ENCODE measurements at places on chromosomes 11 and 22.

GRCh38 chr11:27194976-27195375, 154.4 kb downstream of the BBOX1 start:
- no peak for DNase-seq

GRCh38 chr11:121456816-121457431, 4.2 kb upstream of the SORL1-AS1 start:
- DNase-seq = no peak

GRCh38 chr11:37558619-37559210, 960.7 kb upstream of the RAG2 start:
- DNase-seq = no peak

- DNase-seq = no peak
Observed at GRCh38 chr11:103936059-103936458, 100.4 kb upstream of the DDI1 start.

DNA sequence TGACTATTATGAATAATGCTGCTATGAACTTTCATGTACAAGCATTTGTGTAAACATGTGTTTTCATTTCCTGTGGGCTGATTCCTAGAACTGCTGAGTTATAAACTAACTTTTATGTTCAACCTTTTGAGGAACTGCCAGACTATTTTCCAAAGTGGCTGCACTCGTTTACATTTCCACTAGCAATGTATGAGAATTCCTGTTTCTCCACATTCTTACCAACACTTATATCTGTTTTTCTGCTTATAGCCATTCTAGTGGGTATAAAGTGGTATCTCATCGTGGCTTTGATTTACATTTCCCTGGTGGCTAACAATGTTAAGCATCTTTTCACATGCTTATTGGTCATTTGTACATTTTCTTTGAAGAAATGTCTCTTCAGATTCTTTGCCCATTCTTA, 35.2 kb upstream of the SCUBE2 start:
- no peak for DNase-seq

- DNase-seq = peak; percentile 96
Observed at GRCh38 chr22:40024201-40025061, 29.7 kb downstream of the FAM83F start.

- no peak for DNase-seq
Observed at GRCh38 chr11:118649941-118650340, 29.5 kb downstream of the TREH start.

- DNase-seq = no peak
Observed at GRCh38 chr11:70414341-70415100, 16.2 kb downstream of the CTTN start.

DNA sequence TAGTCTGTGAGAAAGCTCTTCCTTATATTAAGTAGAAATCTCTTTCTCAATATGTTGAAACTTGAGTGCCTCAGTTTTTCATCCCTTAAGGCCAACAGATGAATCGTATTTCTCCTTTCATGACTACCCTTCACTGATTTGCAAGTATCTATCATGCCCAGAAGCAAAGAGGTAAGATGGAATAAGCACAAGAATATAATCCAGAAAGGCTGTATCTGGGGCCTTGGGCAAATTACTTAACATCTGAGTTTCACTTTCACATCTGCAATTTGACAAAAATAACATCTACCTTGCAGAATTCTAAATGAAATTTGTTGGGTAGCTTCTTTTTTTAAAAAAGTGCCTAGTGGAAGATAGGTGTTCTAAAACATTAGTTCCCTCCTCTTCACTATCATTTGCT, 552.4 kb upstream of the ANO5 start:
- no peak for DNase-seq

GRCh38 chr11:108906329-108906728, 241.5 kb downstream of the DDX10 start:
- no peak for DNase-seq

DNA sequence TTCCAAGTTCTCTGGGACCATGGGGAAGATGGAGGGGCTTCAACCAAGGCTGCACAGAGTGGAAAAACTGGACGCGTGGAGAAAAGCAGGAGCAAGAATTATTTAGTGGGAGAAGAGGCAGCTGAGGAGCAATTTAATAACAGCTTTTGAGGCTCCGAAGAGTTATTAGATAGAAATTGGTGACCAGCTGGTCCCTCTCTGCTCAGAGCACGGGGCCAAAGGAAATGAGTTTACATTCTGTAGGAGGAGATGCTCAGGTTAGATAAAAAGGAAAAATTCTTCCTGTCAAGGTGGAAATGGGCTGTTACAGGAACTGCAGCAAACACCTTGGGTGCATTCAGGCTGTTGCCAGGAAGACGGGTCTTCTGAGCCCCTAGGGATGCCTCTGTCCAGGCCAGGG, 47.0 kb upstream of the GALNT18 start:
- DNase-seq = no peak

GRCh38 chr11:111733611-111734088, 32.5 kb downstream of the PPP2R1B start:
- peak; percentile 65 for DNase-seq

DNA sequence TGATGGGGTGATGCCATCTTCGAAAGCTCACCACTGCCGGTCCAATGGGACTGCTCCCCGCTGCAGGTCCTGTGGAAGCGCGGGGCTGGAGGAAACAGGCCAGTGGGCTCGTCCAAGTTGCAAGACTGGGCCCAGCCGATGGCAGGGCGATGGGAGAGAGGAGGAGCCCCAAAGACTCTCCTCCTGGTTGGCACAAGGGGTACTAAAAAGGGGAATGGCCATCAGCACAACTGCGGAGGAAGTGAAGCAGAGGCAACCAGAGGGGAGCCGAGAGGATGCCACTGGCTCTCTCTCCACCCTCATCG, 357.1 kb downstream of the SHANK2 start:
- DNase-seq = no peak

GRCh38 chr11:43010042-43010441, 301.8 kb upstream of the API5 start:
- no peak for DNase-seq

GRCh38 chr11:29606330-29607031, 410.3 kb downstream of the KCNA4 start:
- DNase-seq = no peak

GRCh38 chr11:72972496-72973128, 158.4 kb downstream of the ATG16L2 start:
- no peak for DNase-seq

- peak; percentile 79 for DNase-seq
Observed at GRCh38 chr11:11478687-11479086, 125.6 kb upstream of the CSNK2A3 start.

DNA sequence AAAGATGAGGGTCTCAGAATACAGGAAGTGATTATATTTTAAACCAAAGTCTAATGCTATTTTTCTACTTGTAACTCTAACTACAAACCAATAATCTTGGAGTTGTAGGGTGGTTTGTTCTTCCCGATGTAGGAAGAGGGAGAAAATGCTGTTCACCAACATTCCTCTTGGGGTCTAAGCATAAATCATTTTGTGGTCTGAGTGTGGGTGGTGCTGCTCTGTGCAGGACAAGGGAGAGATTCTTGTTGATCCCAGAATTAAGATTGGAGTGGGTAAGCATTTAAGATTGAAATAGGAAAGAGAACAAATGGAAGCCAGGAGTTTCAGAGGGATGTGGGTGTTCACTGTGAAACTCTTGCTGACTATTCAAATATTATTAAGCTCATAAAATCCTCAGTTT, 38.6 kb upstream of the MMP13 start:
- no peak for DNase-seq

DNA sequence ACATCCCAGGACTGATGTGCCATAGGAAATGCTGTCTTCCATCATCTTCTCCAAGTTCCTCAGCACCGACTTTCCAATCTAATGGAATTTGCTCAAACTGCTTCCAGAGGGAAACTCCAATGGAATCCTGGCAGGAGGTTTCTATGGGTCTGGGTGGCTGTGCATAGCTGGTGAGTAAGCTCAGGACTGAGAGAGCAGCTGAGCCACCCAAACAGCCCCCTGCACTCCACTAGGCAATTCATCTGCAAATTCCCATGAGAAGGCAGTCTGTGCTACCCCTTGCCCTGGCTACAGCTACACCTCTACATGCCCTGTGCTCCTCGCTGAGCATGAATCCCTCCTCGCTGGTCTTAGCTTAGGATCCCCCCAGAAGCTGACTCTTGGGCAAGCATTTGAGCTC, 127.9 kb upstream of the CSNK2A3 start:
- DNase-seq = no peak

- DNase-seq = no peak
Observed at GRCh38 chr11:111101881-111102280, 143.6 kb upstream of the POU2AF2 start.

- peak; percentile 68 for DNase-seq
Observed at GRCh38 chr22:21937821-21938070, 14.9 kb downstream of the PPM1F start.

DNA sequence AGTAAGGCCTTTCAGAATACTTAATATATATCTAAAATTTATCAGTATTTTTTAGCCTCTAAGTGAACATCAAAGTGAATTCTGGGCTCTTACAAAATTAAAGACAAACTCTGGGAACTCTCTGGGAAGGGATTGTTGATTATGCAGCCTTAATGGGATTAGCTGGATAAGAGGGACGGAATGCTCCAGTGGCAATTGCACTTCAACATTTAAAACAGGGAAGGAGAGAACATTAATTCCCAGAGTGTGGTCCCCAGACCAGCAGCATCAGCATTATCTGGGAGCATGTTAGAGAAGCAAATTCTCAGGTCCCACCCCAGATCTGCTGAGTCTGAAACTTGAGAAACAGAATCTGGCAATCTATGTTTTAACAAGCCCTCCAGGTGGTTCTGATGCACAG, 46.5 kb downstream of the POLD3 start:
- DNase-seq = no peak

DNA sequence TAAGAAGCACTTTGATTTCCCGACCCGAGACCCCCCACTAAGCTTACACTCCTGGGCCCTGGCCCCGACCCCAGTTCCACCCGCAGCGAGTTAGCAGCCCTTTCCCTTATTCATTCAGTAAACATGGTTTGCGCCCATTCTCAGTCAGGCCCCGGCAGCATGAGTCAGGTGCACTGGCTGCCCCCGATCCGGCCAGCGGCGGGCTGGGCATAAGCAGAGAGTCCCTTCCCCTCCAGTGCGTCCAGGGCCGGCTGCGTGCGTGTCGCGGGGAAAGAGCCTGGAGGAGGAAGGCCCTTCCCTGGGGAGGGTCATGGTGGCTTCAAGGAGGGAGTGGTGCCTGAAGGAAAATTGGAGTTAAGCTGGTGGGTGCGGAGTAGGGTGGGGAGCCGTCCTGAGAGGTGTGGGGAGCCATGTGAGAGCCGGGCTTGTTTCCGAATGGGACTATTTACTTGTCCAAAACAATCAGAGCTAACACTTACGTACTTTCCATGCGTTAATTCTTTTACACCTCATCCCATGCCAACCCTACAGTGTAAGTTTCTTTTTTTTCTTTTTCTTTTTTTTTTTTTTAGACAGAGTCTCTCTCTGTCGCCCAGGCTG, 657 bp downstream of the IGHMBP2 start:
- no peak for DNase-seq

DNA sequence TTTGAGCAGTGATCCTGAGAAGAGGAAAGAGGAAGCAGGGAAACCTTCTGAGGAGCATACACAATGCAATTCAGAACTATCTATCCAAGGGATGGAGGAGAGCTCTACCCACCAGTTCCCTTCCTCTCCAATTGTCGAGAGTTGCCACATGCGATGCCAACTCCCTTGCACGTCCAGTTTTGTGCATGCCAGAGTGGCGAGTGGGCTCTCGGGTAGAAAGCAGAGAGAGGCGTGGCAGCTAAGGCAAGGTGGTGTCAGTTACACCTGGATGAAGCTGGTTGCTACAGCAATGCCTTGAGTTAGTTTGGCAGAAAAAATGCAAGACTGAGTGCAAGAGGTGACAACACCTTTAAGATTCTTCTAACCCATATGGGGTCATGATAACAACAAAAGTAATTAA, 420.4 kb upstream of the CCDC90B start:
- DNase-seq = no peak

DNA sequence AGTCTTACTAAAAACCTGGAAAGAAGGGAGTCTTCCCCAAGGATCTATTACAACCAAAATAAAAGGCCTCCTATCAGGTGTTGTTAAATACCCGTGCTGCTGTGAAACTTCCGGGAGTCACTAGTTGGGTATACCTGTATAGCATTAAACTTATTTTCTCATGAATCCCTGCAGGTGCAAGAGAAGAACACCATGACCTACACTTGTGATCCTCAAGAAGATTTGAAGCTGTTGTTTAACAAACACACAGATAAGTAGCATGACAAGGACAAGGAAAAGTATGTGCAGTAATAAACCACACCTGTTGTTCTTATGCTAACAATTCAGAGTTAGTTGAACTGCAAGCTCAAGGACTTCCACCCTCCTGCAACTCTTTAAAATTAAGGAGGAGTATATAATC, 12.0 kb downstream of the OR4C45 start:
- DNase-seq = no peak

- DNase-seq = peak; percentile 55
Observed at GRCh38 chr11:74004759-74005615, 3.9 kb downstream of the UCP3 start.

DNA sequence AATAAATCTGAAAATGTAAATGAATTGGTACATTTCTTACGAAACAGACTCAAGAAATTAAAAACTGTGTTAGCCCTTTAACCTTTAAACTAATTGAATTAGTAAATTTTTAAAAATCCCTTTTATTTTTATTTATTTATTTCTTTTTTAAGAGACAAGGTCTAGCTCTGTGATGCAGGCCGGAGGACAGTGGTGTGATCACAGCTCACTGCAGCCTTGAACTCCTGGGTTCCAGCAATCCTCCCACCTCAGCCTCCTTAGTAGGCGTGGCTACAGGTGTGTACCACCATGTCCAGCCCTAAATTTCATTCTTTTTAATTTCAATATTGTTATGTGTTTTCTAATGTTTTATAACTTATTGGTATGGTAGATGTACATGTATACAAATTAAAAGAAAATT, 72.6 kb downstream of the MYEOV start:
- no peak for DNase-seq

DNA sequence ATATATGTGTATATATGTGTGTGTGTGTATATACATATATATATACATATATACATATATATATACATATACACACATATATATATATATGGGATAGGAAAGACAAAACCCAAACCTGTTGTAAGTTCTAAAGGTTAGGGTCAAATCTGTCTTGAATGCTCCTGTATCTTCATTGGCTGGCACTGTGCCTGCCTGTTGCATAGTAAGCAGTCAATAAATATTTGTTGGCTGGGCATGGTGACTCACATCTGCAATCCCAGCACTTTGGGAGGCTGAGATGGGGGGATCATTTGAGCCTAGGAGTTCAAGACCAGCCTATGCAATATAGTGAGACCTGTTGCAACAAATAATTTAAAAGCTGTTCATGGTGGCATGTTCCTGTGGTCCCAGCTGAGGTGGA, 205.4 kb downstream of the DBX1 start:
- no peak for DNase-seq

GRCh38 chr11:70517988-70518907, 119.9 kb downstream of the CTTN start:
- no peak for DNase-seq

- DNase-seq = peak; percentile 45
Observed at GRCh38 chr11:20337526-20338154, 25.9 kb upstream of the HTATIP2 start.

- no peak for DNase-seq
Observed at GRCh38 chr11:45361551-45361950, 75.4 kb upstream of the SYT13 start.
